Effector memory CD8-positive, alpha-beta T cell (primary cell): ENCODE measurements at places on chromosomes 11 and 22.

DNA sequence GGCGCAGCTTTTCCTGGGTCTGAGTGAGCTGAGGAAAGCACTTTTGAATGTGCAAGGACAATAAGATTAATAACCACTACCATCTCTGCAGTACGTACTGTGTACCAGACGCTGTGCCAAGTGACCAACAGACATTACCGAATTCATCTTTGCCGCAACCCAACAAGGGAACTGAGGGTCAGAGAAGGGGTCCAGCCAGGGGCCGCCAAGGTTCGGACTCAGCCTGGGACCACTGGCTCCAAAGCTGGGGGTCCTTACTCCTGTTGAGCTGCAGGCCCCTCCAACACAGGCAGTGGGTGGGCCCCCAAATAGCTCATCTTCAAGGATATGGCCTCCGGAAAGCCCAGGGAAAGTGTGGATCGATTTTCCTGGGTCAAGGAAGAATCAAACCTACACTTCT, 55.0 kb upstream of the EMID1 start:
- DNase-seq = no peak

DNA sequence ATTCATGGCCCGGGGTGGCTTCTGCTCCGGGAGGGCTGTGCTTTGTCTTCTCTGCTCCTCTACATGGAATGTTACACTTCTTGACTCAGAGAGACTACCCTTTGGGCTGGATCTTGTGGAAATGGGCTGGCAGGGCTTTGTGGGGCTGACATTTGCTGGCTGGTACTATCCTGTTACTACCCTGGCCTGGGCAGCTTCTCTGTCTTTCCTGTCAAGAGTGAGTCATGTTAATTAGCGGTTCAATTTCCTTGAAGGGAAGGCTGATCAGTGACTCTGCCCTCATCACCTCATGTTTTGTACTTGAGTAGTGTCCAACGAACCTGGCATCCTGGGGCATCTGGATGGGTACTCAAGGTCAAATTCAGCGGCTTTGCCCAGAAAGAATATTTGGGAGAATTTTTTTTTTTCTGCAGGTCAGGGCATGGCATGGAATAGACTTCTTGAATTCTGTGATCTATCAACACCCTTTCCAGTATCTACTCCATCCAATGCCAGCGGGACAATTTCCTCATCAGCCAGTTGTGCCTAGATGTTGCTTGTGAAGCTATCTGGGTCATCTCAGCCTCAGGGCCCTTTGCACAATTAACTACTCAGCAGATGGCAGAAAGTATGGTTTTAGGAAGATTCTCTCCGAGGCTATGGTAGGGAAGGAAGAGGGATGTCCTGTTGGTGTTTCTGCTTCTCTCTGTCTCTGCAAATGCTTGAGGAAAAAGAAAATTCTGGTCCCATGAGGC, 140.5 kb upstream of the PLET1 start:
- no peak for DNase-seq

DNA sequence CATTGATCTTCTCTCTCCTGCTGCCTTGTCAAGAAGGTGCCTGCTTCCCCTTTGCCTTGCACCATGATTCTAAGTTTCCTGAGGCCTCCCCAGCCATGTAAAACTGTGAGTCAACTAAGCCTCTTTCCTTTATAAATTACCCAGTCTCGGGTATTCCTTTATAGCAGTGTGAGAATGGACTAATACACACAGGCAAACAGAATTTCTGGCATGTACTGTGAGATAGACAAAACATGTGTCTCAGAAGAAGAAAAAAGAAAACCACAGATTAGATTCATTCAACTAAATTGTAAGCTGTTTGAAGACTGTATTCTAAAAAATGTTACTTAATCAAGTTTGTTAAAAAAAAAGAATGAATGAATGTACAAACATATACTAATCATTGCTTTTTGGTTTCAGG, 1.5 kb upstream of the MMP20 start:
- no peak for DNase-seq

DNA sequence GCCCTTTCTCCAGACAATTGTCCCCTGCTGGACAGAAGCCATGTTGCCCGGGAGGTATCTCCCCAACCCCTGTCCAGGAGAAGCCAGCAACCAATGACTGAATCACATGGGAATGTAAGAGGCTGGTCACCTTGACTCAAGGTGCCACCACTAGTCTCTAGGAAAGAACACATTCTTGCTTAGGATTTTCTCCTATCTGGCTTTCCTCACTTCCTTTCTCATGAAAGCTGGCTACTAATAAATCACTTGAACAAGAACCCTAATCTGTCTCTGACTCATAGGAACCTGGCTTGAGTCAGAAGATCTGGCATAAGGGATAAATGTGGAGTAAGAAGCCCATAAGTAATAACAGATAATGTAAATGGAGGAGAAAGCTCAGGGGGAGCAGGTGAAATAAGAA, 101.4 kb upstream of the C11orf87 start:
- no peak for DNase-seq

DNA sequence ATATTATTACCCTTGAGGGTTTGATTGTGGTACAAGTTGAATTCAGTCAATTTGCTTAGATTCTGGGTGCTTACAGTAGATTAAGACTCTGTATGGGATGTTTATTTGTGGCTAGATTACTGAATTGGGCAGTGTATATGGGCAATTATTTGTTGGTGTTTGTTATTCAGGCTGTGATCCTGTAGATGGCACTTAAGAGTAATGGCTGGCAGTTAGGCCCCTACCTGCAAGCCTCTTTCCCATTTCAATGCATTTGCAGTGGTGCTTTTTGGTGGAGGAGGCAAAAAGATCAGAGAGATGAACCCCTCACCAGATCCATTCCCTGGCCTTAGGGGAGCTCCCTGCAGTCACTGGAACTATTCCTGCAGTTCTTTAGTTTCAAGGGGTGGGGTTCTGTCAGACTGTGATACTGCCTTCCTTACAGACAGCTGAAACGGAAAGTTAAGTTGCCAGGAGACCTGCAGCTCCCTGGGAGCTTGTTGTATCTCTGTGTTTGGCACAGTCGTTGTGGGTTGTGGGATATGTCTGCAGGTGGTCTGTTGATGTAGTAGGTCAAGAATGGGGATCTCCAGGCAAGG, 199.5 kb downstream of the AASDHPPT start:
- no peak for DNase-seq

- DNase-seq = no peak
Measured at GRCh38 chr11:108501396-108501795, 3.2 kb upstream of the POGLUT3 start.
